ENCODE measurements at places on chromosomes 7 and 10.

DNA sequence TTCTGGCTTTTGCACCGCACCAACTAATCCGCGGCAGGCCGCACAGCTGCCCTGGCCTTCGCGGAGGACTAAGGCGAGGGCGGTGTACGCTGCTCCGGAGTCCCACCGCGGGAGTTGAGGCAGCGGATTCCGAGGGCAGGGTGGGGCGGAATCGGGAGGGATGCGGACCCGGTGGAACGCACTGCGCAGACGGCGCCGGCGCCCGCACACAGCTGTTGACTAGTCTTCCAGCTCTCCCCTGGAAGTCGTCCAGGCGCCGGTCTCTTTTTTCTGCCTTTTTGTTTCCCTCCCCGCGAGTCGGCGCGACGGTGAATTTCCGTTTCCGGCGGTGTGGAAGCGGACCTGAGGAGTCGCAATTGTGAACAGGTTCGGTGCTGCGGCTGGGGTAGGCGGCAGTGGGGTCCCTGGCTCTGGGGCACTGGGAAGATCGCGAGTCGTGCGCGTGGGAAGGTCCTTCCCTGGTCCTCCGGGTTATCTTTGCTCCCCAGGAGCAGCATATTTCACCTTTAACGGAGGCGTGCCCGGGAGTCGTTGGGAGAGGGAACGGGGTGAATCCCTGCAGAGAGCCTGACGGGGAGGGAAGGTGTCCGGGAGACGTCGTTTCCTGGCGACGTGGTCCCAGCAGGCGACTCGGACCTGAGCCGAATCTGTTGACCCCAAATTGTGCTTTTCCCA, at the start of gene ASAH2B:
Gene ASAH2B (plus strand): TSS at position 319 of the 675 bp plus-strand sequence. CDS start 5,195 bp downstream, outside the sequence.
- DNase-seq = peak; percentile 92

- no peak for DNase-seq
These were observed 48.3 kb downstream of the PDGFA start for GRCh38 chr7:471191-471865.

DNA sequence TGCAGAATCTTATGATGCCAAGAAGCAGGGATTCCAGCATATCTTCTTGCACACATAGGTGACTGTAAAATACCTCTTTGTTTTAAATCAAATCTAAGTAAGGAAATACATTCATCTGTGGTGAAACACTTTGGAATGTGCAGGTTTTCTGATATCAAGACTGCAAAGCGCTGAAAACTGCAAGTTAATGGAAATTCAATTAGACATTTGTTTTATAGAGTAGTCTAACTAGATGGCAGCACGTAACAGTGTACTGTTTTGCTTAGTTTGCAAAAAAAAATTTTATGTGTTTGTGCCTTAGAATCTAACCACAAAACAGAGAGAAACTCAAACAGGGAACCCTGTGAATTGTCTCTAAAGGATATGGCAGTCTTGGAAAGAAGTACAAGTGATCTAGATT, 259.2 kb downstream of the HDAC9 start:
- DNase-seq = no peak

DNA sequence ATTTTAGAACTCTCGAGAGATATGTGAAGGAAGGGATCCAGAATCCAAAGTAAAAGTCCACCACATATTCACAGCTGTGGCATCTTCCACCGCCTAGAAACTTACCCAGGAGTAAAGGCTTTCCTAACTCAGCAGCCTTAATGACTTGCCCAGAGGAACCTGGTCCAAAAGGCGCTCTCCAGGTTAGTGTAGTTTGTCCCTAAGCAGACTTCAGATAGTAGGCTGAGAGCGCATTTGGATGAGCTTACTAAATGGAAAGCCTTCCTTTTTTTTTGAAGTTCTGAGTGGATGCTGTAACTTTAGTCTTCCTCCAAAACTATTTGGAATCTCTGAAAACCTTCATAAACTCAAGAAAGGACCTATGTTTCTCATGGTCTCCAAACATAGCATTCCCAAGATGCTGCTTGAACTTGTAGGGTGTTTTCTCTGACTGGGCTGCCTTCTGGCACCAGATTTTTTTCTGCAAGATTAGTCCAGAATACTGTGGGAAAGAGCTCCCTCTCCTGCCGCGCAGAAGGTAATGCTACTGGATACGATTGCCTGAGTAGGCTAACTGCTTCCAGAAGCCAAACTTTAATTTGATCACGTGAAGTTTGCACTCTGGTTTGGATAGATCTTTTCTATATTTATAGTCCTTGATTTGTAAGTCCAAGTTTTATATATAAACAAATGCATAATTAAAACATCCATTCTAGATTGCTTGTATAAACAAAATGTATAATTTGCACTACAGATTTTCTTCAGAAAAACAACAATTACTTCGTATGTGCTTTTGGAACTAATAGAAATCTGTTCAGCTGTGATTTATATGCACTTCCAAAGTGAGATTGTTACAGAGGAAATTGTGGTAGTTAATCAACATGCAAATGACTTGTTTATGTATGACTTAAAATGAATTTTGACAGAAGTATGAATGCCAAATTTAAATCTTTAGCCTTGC, 19.6 kb upstream of the GPR37 start:
- no peak for DNase-seq

DNA sequence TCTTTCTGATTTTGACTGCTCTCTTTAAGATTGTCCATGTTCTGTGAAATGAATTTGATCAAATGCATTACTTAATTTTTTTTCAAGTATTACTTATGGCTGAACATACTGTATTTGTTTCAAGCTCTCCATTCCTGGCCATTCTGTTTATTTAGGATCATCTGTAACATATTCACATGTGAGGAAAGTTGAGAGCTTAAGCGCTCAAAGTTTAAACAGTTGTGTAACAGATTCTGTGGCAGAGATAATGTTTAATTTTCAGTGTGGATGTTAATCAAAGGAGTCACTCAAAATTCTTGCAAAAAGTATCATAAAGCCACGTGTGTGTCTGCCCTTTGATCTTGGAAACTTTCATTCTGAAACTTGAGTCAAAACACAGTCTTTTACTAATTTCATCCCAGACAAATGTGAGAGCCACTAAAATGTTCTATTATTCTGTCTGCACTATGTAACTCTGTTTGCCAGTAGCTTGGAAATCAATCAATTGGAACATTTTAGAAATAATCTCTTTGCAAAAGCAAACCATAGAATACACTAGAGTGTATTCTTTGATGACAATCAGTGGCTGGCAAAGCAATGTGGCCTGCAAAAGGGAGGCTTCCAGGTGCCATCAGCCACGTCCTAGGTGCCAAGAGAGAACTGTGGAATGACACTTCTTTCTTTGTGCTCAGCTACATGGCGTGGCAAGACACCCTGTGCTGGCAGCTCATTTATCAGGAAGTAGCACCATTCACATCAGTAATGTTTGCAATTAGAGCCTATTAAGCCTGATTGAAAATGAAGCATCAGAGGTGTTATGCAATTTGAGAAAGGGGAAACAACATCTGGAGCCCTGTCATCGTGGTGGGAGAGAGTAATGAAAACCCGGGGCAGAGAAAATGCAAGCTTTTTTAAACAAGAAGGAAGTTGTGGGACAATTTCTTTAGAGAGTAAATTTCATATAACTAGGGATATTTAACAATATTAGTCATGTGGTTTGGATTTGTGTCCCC, 40.9 kb downstream of the ARL5B start:
- DNase-seq = no peak

GRCh38 chr7:90764848-90765570, 168.9 kb downstream of the CDK14 start:
- DNase-seq = no peak

DNA sequence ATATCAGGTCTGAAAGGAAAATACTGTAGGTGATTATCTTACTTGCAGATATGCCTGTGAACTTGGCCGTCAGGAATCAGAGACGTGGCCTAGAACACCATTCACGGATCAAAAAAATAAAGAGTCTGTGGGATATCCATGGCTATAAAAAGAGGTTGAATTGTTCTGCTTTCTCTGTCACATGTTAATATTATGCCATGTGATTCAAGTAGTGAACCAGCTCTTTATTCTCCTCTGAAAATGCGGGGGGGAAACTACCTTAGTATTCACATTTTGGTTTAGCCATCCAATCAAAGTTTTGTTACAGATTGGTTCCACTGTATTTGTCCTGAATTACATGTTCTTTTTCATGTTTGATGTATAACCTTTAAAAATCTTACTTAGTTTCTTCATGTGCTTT, 120.5 kb downstream of the CCNY start:
- no peak for DNase-seq

DNA sequence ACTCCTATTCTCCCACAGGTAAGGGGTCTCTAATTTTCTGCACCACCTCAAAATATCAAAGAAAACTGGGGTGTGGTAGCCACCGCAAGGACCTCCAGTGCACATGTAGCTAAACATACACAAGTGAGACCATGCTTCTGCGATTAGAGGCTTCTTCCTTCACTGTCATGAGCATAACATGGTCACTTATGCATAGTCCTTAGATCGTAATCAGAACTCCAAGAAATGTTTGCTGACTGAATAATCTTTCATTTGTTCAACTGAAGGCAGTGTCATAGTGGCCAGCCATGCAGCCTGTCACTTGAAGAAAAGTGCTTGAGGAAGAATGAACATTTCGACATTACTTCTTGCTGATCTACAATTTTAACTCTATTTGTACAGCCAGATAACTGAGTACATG, 14.6 kb downstream of the TWIST1 start:
- DNase-seq = no peak

GRCh38 chr10:113071446-113071845, 121.4 kb downstream of the TCF7L2 start:
- DNase-seq = peak; percentile 38

DNA sequence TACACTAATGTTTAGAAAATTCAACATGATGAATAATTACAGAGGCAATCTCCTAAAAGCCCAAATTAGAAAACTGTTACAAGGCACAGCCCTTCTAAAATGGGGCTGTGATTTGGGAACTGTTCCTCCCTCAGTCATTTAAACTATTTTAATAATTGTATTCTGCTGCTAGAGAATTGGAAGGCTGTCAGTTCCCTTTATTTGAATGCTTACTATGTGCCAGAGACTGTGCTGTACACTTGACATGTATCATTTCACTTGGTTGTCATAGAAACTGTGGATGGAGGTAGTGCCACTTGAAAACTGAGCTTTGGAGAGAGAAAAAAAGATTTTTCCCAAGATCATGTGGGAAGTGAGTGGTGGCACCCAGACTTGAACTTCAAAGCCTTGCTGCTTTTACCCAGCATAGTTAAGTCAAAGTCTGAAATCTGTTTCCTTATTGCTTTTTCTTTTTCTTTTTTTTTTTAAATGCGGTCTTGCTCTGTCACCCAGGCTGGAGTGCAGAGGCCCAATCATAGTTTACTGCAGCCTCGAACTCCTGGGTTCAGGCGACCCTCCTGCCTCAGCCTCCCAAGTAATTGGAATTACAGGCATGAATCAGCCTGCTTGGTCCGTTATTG, 23.6 kb downstream of the UBE2D1 start:
- DNase-seq = no peak
